A549 treated with AZD2906 at 1 μM for 4 hours (cell line): ENCODE measurements at places on chromosomes 1 and 21. TPM values are rescaled to one million over a fixed set of nuclear protein-coding genes. Genes with fewer than 3 reads are reported as not detected.

Gene TMPRSS15
- not detected in 5 replicates for total RNA-seq

Gene EDARADD
- total RNA-seq = 2.9 to 3.8 TPM (median 3.3 TPM) in 5 replicates

Gene S100A10
- 2,226 to 2,594 TPM (median 2,422 TPM) in 5 replicates for total RNA-seq

Gene IVL
- 0.06 to 0.18 TPM (median 0.11 TPM) in 4 of 5 replicates, not detected in the other for total RNA-seq

Gene TNFRSF1B
- total RNA-seq = 0.52 to 0.65 TPM (median 0.60 TPM) in 5 replicates

Gene OR10J4
- total RNA-seq = not detected in 5 replicates

Gene RGS8
- not detected in 5 replicates for total RNA-seq

Gene MRPS6
- 35.4 to 44.7 TPM (median 40.6 TPM) in 5 replicates for total RNA-seq

Gene MINDY1
- 2.4 to 3.5 TPM (median 3.1 TPM) in 5 replicates for total RNA-seq

Gene RAB42
- 3.2 to 3.7 TPM (median 3.5 TPM) in 5 replicates for total RNA-seq

Gene TFAP2E
- 0.45 to 0.75 TPM (median 0.49 TPM) in 5 replicates for total RNA-seq

Gene AVPR1B
- total RNA-seq = not detected in 5 replicates

Gene TNFSF18
- total RNA-seq = not detected in 5 replicates

Gene FCN3
- not detected in 5 replicates for total RNA-seq

Gene DENND2D
- 0.93 to 1.4 TPM (median 1.3 TPM) in 5 replicates for total RNA-seq

Gene SPRR3
- total RNA-seq = not detected in 5 replicates

Gene ITLN2
- 0.64 to 0.98 TPM (median 0.83 TPM) in 5 replicates for total RNA-seq

Gene TFB2M
- total RNA-seq = 32.1 to 40.5 TPM (median 34.6 TPM) in 5 replicates

Gene ELOVL1
- 138 to 155 TPM (median 146 TPM) in 5 replicates for total RNA-seq

Gene MMP23B
- 0.29 to 0.84 TPM (median 0.60 TPM) in 5 replicates for total RNA-seq

Gene RPTN
- total RNA-seq = 0.02 TPM in 2 of 5 replicates, not detected in the others

Gene GUK1
- 122 to 161 TPM (median 151 TPM) in 5 replicates for total RNA-seq

Gene LCE1B
- total RNA-seq = 0.06 to 0.10 TPM (median 0.08 TPM) in 3 of 5 replicates, not detected in the others

Gene LCE1F
- total RNA-seq = not detected in 5 replicates

Gene MKNK1
- 16.8 to 20.8 TPM (median 17.8 TPM) in 5 replicates for total RNA-seq

Gene CRABP2
- 7.6 to 12.4 TPM (median 7.9 TPM) in 5 replicates for total RNA-seq

Gene AK4
- 30.8 to 33.5 TPM (median 31.8 TPM) in 5 replicates for total RNA-seq

Gene NPPA
- total RNA-seq = not detected in 5 replicates

Gene ITGB2
- total RNA-seq = 0.48 to 0.85 TPM (median 0.84 TPM) in 5 replicates

Gene CTSS
- total RNA-seq = 14.2 to 19.8 TPM (median 16.1 TPM) in 5 replicates

Gene LEPROT
- total RNA-seq = 38.7 to 41.7 TPM (median 40.0 TPM) in 5 replicates

Gene HES3
- not detected in 5 replicates for total RNA-seq

Gene ROR1
- total RNA-seq = 8.1 to 11.6 TPM (median 8.8 TPM) in 5 replicates

Gene WDR47
- 6.8 to 9.9 TPM (median 8.4 TPM) in 5 replicates for total RNA-seq

Gene OR2L3
- total RNA-seq = not detected in 5 replicates

Gene EFNA1
- total RNA-seq = 21.7 to 30.6 TPM (median 26.3 TPM) in 5 replicates

Gene TNFRSF4
- total RNA-seq = 0.13 to 0.34 TPM (median 0.20 TPM) in 4 of 5 replicates, not detected in the other

Gene KRTAP12-2
- total RNA-seq = not detected in 5 replicates

Gene C8A
- total RNA-seq = not detected in 5 replicates

Gene DCDC2B
- not detected in 5 replicates for total RNA-seq

Gene LDLRAD1
- total RNA-seq = not detected in 5 replicates

Gene OPRD1
- 0.01 to 0.07 TPM (median 0.02 TPM) in 5 replicates for total RNA-seq

Gene AZIN2
- 0.57 to 1.1 TPM (median 0.76 TPM) in 5 replicates for total RNA-seq

Gene LCE1D
- not detected in 5 replicates for total RNA-seq

Gene SOD1
- total RNA-seq = 372 to 422 TPM (median 381 TPM) in 5 replicates

Gene PRDM16
- 0.15 to 0.49 TPM (median 0.18 TPM) in 5 replicates for total RNA-seq

Gene CYP4A22
- total RNA-seq = not detected in 5 replicates

Gene SYT6
- total RNA-seq = 0.23 to 0.41 TPM (median 0.29 TPM) in 5 replicates

Gene AMY2B
- 0.39 to 0.64 TPM (median 0.47 TPM) in 5 replicates for total RNA-seq

Gene CASZ1
- 1.4 to 2.0 TPM (median 1.6 TPM) in 5 replicates for total RNA-seq

Gene SPRR4
- total RNA-seq = not detected in 5 replicates

Gene PI4KB
- 23.7 to 25.2 TPM (median 24.4 TPM) in 5 replicates for total RNA-seq

Gene OR2L5
- not detected in 5 replicates for total RNA-seq

Gene RHCE
- total RNA-seq = 0.05 to 0.17 TPM in 2 of 5 replicates, not detected in the others

Gene FBXO44
- total RNA-seq = 12.3 to 17.7 TPM (median 17.0 TPM) in 5 replicates

Gene SPRR2G
- not detected in 5 replicates for total RNA-seq

Gene TRIM58
- not detected in 5 replicates for total RNA-seq
